ENCODE measurements at places on chromosomes 11 and 22. TPM values are rescaled to one million over a fixed set of nuclear protein-coding genes. Genes with fewer than 3 reads are reported as not detected.

DNA sequence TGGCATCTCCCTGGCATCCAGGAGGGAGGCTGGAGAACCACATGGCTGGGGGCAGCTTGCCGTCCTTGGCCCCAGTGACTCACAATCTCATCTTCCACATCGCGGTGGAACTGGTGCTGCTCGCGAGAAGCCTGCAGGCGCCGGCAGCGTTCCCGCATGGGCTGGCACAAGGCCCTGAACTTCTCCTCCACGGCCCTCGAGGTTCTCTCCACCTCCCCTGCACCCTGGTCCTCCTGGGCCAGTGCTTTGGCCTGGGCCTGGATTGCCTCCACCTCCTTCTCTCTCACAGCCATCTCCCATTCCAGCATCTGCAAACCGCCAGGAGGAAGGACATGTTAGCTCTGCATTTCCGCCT lies 16.3 kb upstream of the RBM4B start:
- no peak for DNase-seq

FAM76B gene
- polyA plus RNA-seq, result 64.8 TPM

BRSK2 gene
- polyA plus RNA-seq, result 0.41 TPM

- no peak for DNase-seq
These were observed 19.2 kb upstream of the TH start for GRCh38 chr11:2190657-2191471.

MPEG1 gene
- polyA plus RNA-seq, result 6.0 TPM

DDIAS gene
- polyA plus RNA-seq, result 5.9 TPM

DNA sequence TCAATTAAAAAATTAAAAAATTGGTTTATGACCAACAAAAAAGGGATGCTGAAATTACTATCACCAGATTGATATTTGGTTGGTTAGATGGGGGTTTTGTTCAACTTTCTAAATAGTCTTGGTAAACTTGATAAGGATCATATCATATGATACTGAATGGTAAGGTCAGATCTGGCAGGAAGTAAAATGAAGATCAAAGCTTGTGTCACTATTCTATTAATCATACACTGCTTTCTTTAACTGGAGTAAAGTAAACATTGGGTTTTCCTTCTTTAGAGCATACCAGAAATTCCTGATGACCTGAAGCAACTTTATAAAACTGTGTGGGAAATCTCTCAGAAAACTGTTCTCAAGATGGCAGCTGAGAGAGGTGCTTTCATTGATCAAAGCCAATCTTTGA lies 40.2 kb downstream of the RRM1 start:
- DNase-seq, result no peak

All from left renal cortex interstitium (tissue), 4 donors.